ENCODE measurements at places on chromosomes 5 and 9. TPM values are rescaled to one million over a fixed set of nuclear protein-coding genes. Genes with fewer than 3 reads are reported as not detected.

MAMDC4 gene
- 38.6 TPM for total RNA-seq

GRCh38 chr5:35832762-35833161, 23.9 kb upstream of the IL7R start:
- DNase-seq: no peak

DNA sequence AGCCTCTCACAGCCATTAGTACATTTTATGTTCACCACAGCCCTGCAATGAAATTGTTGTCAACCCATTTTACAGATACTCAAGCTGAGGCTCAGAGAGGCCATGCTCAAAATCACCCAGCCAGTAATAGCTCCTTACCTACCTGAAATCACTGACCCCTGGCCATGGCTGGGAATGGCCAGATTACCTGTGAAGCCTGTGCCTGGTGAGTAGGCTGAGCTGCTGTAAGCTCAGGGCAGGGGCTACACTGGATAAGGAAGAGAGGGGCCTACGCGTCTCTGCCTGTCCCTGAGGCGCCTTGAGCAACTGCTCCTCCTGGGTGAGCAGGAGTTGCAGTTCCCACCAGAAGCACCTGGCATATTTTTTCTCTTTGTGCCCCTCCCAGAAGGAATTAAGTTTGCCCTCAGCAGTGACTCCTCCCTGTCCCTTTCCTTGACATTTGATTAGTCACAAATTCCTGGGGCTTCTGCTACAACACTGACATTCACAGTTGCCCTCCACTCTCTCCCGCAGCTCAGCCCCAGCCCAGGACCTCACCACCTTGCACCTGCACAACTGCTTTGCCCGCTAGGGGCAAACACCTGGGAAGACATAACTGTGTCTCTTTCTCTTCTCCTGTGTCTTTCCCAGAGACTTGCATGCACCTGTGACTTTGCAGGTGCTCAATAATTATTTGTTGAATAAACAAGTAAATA, 5.7 kb downstream of the CLTB start:
- DNase-seq: no peak

GRCh38 chr5:170353011-170353761, 36.0 kb downstream of the KCNMB1 start:
- DNase-seq: peak; percentile 33

GRCh38 chr9:87657893-87658292, 68.0 kb upstream of the CTSL start:
- DNase-seq: no peak

Data from mucosa of gallbladder (tissue), 1 donor.